ENCODE measurements at places on chromosomes 3 and 15. TPM values are rescaled to one million over a fixed set of nuclear protein-coding genes. Genes with fewer than 3 reads are reported as not detected.

The SLC25A36 gene
- total RNA-seq, result 30.3 TPM

The CD200 gene
- 2.2 TPM for total RNA-seq

The PLA2G4B gene
- total RNA-seq, result under 0.01 TPM

The GOLGA6L7 gene
- total RNA-seq, result not detected

The ACTC1 gene
- total RNA-seq, result 0.52 TPM

The SOX14 gene
- total RNA-seq, result not detected

The FBXL22 gene
- not detected for total RNA-seq

The TNIK gene
- total RNA-seq, result 9.3 TPM

The ANKUB1 gene
- total RNA-seq, result not detected

The RIOX2 gene
- 46.5 TPM for total RNA-seq

The ADPRH gene
- total RNA-seq, result 2.3 TPM

The WDR53 gene
- 14.5 TPM for total RNA-seq

The XCR1 gene
- not detected for total RNA-seq

The CCDC191 gene
- 0.65 TPM for total RNA-seq

The BOC gene
- 10.0 TPM for total RNA-seq

The IRAK2 gene
- 4.2 TPM for total RNA-seq

The GOLGA6L10 gene
- not detected for total RNA-seq

The CSPG5 gene
- total RNA-seq, result 0.08 TPM

The NEK10 gene
- total RNA-seq, result not detected

The ADCY5 gene
- 0.13 TPM for total RNA-seq

The CHRD gene
- 0.52 TPM for total RNA-seq

The SLC28A2 gene
- total RNA-seq, result not detected

The SLC6A20 gene
- total RNA-seq, result not detected

The GOLGA6L4 gene
- total RNA-seq, result 0.56 TPM

The PARP16 gene
- 8.5 TPM for total RNA-seq

The DISP2 gene
- total RNA-seq, result 0.08 TPM

The CTXN2 gene
- total RNA-seq, result not detected

The FAM98B gene
- 6.5 TPM for total RNA-seq

The CPNE9 gene
- total RNA-seq, result not detected

The C3orf38 gene
- total RNA-seq, result 13.4 TPM

The ACSBG1 gene
- total RNA-seq, result not detected

The HRG gene
- total RNA-seq, result not detected

The CXCR6 gene
- total RNA-seq, result not detected

The EFHB gene
- 1.4 TPM for total RNA-seq

The FAH gene
- 32.3 TPM for total RNA-seq

The MCF2L2 gene
- total RNA-seq, result 0.52 TPM
